Kidney capillary endothelial cell (primary cell): ENCODE measurements at places on chromosomes 16 and 17.

GRCh38 chr16:86079255-86079885 lies 180.4 kb downstream of the IRF8 start:
- no peak for DNase-seq

- DNase-seq = no peak
Measured at GRCh38 chr17:76481071-76481655, 13.8 kb downstream of the AANAT start.

- DNase-seq = peak; percentile 54
Measured at GRCh38 chr17:82528484-82529265, 9.1 kb downstream of the FOXK2 start.

- DNase-seq = no peak
Measured at GRCh38 chr16:1001096-1001495, 19.5 kb downstream of the SOX8 start.

GRCh38 chr17:9424071-9424640 lies 151.5 kb downstream of the STX8 start:
- DNase-seq = no peak

GRCh38 chr16:11752856-11753255 lies 10.2 kb upstream of the TXNDC11 start:
- DNase-seq = no peak

GRCh38 chr16:24577167-24577566 lies 37.8 kb downstream of the RBBP6 start:
- peak; percentile 65 for DNase-seq

DNA sequence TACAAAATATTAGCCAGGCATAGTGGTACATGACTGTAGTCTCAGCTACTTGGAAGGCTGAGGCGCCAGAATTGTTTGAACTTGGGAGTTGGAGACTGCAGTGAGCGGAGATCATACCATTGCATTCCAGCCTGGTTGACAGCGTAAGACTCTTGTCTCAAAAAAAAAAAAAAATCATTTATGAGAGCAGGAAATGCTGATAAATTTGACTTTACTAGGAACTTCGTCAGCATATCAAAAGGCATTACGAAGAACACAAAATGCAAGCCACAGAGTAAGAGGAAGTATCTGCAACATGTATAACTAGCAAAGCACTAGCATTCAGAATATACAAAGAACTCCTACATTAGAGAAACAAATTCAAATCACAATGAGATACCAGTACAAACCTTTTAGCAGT lies 279.3 kb downstream of the ZFHX3 start:
- no peak for DNase-seq

- DNase-seq = peak; percentile 90
Measured at GRCh38 chr16:24645739-24646645, 83.5 kb upstream of the TNRC6A start.

- no peak for DNase-seq
Measured at GRCh38 chr16:6510261-6510660, 822.4 kb upstream of the RBFOX1 start.

- DNase-seq = peak; percentile 62
Measured at GRCh38 chr17:42518755-42519545, 17.1 kb upstream of the NAGLU start.

DNA sequence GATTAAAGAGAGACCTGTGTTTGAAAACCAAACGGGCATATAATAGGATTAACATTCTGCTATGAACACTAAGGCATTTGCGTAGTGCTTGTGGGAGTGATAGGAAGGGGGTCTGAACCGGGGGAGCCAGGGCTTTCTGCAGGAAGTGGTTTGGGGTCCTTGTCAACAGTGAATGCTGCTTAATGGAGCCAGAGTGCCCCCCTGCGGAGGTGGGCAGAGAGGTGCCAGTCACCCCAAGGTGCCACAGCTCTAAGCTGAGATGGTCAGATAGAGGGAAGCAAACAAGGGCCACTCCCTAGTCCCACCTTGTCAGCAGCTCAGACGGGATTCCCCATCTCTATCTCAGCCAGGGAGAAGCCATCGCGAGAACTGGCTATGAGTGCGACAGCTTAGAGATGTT lies 17.7 kb downstream of the NAA60 start:
- DNase-seq = no peak

GRCh38 chr16:15843635-15844279 lies 13.1 kb downstream of the MYH11 start:
- DNase-seq = no peak

- DNase-seq = no peak
Measured at GRCh38 chr17:73165616-73166404, 1.0 kb downstream of the SSTR2 start.

DNA sequence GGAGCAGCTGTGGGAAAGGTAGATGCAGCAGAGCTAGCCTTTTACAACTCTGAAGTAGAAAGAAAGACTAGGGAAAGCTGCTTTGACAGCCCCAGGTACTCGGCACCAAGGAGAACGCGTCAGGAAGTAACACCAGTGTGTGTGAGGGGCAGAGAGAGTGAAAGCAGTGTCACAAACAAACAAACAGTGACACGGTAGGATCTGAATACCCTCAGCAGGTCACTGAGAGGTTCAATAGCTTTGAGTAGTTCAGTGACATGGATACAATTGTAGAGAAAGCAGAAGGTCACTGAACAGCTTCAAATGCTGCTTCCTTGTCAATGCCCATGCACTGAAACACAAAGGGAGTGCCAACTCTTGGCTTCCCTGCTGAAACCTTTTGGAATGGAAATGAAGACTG lies 150.3 kb upstream of the C17orf78 start:
- no peak for DNase-seq

DNA sequence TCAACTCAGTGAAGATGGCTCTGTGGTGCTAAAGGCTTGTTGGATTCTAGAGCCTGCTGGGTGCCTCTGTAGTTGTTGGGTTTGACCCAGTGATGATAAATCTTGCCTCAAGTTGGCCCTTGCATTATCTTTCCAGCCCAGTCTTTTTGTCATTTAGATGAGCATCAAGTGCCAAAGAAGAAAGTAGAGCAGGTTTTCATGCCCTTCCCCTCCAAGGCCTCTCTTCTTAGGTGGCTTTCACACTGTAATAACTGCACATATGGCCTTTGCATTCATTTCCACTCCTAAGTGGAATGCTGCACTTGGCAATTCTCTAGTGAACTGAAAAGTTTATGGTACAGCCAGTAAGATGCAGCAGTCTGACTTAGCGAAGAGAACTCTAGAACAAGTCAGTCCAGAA lies 165.1 kb downstream of the PHKB start:
- DNase-seq = no peak
